ENCODE measurements at places on chromosomes 13 and 19.

DNA sequence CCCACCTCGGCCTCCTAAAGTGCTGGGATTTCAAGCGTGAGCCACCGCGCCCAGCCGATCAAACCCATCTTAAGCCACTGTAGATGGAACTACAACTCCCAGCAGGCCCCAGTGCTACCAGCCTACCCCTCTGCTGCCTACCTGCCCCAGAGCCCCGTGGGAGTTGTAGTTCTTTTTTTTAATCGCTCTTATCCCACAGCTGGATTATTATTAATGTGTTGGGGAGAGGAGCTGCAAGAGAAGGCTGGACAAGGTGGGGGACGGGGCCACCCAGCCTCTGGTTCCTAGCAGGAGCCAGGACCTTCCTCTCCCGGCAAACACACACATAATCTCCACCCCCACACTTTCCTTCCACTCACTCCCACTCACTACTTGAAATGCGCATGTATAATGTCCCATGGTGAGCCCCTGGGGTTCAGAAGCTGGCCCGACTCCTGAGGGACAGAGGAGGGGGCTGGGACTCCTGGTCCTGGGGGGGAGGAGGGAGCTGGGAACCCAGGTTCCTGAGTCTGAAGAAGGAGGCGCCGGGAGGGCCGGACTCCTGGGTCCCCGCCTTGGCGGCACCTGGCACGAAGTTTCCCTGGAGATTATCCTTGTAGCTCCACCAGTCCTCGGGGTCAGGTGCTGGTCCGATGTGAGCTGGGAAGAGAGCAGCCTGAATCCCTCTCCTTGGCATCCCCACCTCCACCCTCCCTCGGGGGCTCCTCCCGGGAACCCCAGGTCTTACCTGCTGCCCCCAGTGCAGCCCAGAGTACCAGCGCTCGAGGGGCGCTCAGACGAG lies 958 bp downstream of the CA11 start:
- DNase-seq, result peak; percentile 81

DNA sequence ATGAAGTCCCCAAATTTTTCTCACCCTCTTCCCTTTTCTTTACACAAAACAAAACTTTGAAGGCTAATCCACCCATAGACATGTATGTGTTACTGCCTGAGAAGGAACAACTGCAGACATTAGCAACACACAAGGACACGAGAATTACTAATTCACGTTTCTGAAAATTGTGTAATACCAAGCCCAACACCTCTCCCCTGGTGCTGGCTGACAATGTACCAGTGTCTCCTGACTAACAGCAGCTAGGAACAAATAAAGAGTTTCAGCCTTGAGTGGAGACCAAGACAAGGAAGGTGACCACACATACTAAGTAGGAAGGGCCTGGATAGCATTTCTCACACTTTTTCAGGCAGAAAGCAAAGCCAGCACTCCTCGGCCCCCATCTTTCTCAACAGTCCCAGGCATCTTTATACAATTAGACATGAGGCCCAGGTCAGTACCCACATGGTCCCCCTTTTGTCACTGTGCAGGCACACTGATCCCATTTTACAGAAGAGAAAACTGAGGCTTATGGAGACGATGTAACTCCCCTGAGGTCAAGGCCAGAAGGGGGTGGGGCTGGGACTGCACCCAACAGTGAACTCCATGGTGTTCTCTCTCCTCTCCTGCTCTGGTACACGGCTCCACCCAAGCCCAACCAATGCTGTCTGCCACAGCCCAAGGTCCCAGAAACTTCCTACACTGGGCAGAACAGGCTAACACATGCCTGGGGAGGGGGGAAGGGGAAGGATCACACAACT lies 8.7 kb downstream of the BRD4 start:
- no peak for DNase-seq

DNA sequence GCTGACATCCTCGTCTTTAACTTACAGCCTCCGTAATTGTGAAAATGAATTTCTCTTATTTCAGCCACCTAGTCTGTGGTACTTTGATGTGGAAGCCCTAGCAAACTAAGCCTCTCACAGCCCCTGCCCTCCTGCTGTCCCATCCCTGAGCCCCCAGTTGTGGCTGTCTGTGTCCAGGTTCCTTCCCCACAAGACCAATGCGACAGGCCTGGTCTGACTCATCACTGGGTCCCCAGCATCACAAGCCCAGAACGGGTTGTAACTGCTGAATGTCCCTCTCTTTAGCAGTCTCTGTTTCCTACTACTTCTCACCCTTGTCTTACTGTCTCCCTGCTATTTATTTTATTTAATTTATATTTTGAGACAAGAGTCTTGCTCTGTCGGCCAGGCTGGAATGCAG lies 5.7 kb downstream of the POU2F2 start:
- peak; percentile 26 for DNase-seq

DNA sequence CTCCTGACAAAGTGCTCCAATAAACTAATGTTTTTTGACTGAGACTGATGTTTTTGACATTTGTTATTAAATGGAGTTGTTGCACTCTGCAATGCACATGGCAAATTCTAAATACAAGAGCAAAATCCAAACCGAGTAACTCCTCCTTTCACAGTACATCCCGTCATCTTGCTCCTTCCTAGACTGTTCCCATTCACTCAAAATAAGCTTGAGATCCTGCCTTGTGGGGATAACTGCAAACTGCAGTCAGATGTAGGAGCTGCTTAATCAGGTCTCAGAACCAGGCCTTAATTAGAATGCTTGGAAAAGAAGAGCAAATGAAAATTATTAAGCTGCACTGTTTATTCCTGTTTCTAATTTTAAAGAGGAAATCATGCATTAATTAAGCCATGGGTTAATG lies 134.8 kb upstream of the SPRY2 start:
- DNase-seq, result no peak
